Fibroblast of skin of abdomen (primary cell): ENCODE measurements at places on chromosomes 16 and 17.

DNA sequence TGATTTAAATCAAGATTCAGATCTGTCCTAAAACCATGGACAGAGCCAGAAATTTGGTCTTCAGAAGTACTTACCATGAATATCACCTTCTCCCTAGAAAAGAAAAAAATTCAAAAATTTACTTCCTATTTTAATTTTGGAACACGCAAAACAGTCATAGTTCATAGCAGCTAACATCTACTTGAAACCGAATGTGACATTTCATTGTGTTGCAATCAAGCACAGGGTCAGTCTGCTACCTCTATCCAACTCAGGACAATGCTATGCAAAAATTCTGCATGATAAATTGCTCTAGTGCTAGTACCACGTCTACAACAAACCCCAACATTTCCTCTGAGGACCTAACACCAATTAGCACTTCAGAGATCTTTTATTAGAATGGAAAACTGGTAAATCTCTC lies 7.7 kb downstream of the JPT1 start:
- DNase-seq, result no peak

DNA sequence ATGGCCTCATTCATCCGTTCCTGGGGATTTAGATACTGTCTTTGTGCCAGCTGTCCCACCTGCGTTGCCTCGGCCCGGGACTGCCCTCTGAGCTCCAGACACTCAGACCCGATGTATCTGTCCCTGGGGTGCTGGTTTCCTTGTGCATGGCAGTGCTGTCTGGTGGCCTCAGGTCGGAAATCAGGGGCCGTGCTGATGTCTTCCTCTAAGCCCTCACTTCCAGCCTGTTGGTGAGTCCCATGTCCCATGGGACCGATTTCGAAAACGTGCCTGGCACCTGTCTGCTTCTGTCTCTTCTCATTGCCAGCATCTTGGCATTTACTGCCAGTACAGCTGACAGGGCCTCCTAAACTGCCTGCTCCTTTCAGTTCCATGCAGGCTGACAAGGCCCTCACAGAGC lies 22.1 kb downstream of the NT5M start:
- DNase-seq, result no peak

GRCh38 chr17:39012725-39013124 lies 45.5 kb upstream of the FBXO47 start:
- DNase-seq, result no peak

DNA sequence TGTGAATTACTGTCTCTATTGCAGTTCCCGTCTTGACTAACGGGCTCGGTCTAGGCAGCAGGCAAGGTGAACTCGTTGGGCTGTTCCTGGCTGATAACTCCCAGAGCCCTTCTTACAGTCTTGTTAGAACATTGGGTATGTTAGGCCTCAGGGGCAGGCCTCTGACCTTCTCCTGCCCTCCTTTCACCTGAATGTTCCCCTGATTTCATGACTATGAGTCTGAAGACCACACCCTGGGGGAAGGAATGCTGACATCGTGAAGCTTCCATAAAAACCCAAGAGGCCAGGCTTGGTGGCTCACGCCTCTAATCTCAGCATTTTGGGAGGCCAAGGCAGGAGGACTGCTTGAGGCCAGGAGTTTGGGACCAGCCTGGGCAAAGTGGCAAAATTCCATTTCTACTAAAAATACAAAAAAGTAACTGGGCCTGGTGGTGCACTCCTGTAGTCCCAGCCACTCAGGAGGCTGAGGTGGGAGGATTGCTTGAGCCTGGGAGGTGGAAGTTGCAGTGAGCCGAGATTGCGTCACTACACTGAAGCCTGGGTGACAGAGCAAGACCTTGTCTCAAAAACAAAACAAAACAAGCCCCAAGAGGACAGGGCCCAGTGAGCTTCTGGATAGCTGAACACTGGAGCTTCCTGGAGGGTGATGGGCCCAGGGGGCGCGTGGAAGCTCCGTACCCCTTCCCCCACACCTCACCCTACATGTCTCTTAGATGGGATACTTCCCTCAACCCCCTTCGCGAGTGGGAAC lies 47.8 kb upstream of the FBXO47 start:
- DNase-seq, result no peak

DNA sequence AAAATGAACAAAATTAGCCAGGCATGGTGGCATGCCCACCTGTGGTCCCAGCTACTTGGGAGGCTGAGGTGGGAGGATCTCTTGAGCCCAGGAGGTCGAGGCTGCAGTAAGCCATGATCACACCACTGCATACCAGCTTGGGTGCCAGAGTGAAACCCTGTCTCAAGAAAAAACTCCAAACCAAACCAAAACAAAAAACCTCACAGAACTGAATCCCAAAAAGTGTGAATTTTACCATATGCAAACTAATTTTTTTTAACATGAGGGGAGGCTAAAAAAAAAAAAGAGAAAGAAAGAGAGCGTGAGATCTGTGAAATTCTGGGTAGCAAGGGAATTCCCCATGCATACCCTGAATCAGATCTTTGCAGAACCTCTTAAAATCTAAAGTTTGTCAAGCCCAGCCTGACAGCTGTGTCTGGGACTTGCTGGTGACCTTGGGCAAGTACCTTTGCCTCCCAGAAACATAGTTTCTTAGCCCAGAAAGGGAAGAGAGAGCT lies 17.1 kb upstream of the CDH1 start:
- no peak for DNase-seq

DNA sequence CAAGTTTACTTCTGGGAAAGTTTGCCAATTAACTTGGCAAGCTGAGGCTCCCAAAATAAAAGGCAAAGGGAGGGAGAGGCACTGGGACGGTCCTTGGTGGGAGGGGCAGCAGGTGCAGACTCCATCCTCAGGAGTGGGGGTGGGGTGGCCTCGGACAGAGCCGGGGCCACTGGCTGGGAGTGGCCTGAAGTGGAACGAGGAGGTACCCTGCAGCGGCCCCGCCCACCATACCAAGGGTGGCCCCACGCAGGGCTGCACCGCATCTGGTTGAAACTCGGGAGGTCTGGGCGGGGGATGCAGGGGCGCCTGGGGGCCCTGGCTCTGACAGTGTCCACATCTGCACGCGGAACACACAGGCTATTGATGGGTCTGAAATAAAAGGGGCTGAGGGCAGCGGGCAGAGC lies 42.4 kb upstream of the SLC38A10 start:
- DNase-seq, result no peak
